Foreskin melanocyte (primary cell): ENCODE measurements at places on chromosomes 1 and 21.
A peak's percentile ranks its signal among the peaks of the same experiment; 100 is the strongest.

DNA sequence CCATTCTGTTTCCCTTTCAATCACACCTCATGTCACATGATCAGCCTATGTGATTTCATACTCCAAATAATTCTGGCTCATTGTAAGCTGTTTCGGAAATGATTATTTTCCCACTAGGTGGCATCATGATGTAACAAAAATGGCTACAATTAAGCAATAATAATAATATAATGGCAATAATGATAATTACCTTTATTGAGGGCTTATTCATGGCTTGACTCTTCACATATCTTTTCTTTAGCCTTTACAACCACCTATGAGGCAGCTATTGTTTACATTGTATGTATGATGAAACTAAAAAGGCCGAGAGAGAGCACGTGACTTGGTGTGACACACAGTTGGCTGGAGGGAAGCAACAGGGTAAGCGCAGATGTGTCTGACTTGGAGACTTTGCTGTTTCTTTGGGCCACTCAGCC, 12.5 kb upstream of the KPRP start:
- DNase-seq, result no peak

DNA sequence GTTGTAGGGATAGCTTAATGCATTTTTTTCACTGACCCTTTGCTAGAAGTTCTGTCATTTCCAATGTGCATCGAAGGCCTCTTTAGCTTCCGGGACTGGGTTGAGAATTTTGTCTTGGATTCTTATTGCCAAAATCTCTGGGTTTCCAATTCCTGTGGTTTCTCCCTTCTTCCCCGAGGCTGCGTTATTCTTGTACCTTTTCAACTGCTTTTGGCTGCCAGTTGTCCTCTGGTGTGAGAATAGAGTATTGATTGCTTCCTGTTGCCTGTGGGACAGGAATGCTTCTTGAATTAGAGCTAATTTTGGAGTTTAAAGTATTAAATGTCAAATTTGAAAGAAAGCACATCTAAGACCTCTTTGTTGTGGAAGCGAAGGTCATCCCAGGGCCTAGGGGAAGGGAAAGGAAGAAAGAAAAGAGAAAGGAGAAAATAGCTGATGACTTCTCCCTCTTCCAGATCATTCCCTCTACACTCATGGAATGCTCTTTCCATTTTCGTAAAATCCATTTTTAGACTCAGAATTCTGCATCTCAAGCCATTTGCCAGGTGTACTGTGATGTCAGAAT, 21.1 kb downstream of the HUNK start:
- peak; percentile 82 for DNase-seq

GRCh38 chr1:41581216-41582003, 96.9 kb upstream of the EDN2 start:
- no peak for DNase-seq

GRCh38 chr1:89743788-89744187, 77.0 kb upstream of the LRRC8D start:
- DNase-seq, result no peak

GRCh38 chr1:150484431-150484830, 2.8 kb upstream of the TARS2 start:
- no peak for DNase-seq

GRCh38 chr1:165851034-165851658, 23.7 kb downstream of the UCK2 start:
- peak; percentile 56 for DNase-seq

GRCh38 chr1:19398309-19398760, 86.2 kb downstream of the SLC66A1 start:
- no peak for DNase-seq

DNA sequence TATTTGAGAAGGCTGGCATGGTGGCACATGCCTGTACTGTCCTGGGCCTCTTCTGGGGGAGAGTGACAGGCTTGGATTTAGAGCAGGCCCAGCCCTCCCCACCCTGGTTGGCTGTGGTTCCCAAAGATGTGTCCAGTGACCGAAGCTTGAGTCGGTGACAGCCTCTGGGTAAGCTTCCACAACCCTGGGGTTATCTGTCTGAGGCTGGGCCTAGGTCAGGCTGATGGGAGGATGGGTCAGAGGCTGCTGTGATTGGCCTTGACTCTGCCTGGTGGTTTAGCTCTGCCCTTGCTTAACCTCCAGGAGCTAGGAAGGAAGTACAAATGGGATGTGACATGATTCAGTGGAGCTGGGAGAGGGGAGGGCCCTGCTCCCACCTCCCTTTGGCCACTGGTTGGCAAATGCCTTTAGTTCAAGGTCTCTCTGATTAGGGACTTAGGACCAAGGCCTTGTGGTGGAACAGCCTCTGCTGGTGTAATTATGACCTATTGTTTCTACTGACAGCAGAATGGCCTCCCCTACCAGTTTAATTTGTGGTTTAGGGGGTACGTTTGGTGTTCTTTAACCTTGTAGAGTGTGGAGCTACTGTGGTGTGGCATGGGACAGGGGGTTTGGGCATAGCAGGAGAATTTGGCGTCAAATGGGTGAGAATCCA, 16.6 kb downstream of the NUDC start:
- no peak for DNase-seq

DNA sequence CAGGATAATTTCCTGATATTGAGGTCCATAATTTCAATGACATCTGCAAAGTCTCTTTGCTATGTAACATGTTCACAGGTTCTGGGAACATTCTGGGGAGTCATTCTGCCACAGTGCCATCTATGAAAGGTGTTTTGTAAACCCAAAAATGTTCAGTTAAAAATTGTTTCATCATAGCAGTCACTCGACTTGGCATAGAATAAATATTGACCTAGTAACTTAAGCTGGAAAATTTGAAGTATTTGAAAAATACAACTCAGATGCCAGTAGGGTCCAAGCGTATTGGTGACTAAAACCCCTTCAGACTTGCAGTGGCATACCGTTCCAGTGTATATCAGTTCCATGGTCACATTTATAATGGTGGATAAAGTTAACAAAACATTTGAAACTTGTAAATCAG, 6.8 kb downstream of the DESI2 start:
- DNase-seq, result no peak

DNA sequence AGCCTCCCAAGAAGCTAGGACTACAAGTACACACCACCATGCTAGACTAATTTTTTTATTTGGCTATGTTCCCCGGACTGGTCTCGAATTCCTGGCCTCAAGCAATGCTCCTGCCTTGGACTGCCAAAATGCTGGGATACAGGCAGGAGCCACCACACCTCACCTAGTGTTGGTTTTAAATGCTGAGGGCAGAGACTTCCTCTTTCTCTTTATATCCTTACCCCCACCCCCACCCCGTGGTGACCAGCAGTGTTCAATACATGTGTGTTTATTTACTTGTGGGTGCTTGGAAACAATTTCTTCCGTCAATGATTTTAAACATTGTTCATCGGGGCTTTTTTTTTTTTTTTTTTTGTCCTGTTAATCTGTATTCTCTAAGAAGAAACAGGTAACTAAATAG, 158.9 kb downstream of the ZBTB18 start:
- DNase-seq, result no peak

- peak; percentile 10 for DNase-seq
Observed at GRCh38 chr1:195664628-195665027, 943.6 kb downstream of the KCNT2 start.

GRCh38 chr1:93443454-93443853, 4.5 kb upstream of the FNBP1L start:
- DNase-seq, result no peak

DNA sequence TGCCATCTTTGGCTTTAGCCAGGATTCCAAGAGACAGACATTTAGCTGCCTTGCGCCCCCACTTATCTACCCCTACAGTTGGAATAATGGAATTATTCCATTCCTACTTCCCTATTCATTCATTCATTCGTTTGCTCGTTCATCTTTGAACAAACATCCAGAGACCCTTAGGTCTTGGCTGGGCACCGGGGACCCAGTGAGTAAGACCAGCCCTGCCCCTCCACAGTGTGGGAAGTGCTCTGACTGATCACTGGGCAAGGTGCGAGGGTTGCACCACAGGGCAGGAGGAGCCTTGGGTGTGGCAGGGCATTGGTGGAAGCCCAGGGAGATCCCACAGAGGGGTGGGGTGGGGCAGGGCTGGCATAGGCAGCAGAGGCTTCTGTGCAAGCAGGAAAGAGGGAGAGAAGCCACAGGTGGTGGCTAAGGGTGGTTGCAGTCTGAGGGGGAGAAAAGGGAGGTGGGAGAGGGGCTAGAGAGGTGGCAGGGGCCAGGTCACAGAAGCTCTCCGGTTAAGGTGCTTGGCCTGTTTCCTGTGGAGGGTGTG, 35.0 kb upstream of the TMEM61 start:
- DNase-seq, result no peak

DNA sequence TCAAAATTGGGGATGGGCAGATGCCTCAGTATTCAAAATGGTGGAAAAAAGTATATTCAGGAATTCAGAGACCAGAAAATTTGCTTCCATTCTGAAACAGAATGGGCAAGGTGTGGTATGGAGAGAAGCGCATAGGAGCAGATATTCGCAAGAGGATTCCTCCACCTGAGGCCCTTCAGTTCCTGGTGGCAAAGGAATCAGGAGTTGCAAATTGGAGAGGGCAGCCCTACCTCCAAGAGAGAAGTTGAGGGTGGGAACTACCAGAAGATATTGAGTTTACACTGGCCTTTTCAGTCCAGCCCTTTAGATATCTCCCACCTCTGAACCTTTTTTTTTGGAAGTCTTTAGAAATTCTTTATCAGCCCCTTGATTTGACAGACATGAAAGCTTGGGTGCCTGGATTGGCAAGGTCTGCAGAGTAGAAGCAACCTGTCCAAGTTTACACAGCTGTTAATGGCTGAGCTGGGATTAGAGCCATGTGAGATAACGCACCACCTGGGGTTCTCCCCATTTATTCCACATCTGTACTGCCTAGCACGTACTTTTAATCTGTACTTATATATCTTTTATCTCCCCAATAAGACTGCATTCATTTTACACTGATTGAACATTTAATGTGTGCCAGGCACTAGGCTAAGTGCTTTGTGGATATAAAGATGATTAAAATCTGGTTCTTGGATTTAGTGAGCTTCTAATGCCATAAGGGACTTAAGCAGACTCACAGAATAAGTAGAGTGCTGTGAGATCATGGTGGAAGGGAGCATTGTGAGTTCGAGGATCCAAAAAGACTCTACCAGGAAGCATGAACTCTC, 99.5 kb downstream of the NGF start:
- no peak for DNase-seq

GRCh38 chr1:10932088-10932487, 80.4 kb upstream of the TARDBP start:
- no peak for DNase-seq

GRCh38 chr1:168104535-168104934, 32.2 kb downstream of the GPR161 start:
- no peak for DNase-seq

DNA sequence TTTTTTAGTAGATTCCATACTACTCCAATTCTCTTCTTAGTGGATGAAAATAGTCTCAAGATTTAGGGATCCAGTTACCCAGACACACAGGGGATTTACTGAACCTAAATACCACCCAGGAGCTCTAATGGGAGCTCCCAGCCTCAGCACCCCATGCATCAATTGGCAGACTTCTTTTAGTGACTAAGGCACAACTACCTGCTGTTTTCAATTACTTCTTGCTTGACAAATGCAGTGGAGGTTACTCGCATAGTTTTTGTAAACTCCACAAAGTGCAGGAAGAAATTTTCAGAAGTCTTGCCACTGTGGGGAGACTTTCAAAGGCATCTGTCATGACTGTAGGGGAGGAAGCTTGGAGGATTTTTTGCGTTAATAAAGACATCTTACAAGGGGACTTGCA, 35.5 kb upstream of the MAP10 start:
- DNase-seq, result no peak

DNA sequence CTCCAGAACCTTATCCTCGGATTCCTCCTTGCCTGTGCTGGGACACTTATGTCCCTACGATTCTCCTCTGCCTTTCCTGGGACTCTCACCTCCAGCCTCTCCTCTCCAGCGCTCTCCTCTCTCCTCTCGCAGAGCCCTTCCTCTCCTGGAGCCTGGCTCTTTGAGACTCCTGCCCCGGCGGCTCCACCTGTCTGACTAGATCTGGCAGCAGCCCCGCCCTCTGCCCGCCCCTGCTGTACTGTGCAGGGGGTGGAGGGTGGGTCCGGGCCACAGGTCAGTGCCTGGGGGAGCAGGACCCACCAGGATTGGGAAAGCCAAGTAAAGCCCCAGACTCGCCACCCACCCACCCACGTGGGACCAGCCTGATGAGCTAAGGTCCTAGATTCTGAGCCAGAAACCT, 1.6 kb downstream of the ELOVL1 start:
- DNase-seq, result no peak

- DNase-seq, result no peak
Observed at GRCh38 chr1:58813801-58814200, 30.0 kb upstream of the JUN start.

- no peak for DNase-seq
Observed at GRCh38 chr1:153929981-153930948, 7.5 kb upstream of the GATAD2B start.

DNA sequence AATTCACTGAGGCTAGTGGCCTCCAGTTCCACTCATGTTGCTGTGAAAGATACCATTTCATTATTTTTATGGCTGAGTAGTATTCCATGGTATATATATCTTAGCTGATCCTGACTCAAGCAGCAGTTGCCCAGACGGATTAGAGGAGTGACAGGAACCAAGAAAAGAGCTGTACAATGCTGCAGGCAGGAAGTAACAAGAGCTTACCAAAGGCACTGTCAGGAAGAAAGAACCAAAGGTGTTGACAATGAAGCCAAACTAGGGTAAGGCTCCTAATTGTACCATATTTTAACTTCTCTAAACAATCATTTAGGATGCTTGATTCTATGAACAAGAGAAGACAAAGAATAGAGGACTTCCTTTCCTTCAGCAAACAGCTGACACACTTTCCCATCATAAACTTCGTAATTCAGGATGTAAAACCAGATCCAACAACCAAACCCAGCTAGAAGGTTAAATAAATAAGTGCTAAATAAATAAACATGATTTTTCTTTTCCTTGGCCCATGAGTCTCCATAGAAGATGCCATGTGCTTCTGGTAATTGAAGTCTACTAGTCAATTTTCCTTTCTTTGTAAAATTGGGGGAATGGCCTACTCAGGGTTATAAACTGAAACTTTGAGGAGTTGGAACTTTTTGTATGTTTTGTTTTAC, 248.2 kb upstream of the SGIP1 start:
- no peak for DNase-seq

DNA sequence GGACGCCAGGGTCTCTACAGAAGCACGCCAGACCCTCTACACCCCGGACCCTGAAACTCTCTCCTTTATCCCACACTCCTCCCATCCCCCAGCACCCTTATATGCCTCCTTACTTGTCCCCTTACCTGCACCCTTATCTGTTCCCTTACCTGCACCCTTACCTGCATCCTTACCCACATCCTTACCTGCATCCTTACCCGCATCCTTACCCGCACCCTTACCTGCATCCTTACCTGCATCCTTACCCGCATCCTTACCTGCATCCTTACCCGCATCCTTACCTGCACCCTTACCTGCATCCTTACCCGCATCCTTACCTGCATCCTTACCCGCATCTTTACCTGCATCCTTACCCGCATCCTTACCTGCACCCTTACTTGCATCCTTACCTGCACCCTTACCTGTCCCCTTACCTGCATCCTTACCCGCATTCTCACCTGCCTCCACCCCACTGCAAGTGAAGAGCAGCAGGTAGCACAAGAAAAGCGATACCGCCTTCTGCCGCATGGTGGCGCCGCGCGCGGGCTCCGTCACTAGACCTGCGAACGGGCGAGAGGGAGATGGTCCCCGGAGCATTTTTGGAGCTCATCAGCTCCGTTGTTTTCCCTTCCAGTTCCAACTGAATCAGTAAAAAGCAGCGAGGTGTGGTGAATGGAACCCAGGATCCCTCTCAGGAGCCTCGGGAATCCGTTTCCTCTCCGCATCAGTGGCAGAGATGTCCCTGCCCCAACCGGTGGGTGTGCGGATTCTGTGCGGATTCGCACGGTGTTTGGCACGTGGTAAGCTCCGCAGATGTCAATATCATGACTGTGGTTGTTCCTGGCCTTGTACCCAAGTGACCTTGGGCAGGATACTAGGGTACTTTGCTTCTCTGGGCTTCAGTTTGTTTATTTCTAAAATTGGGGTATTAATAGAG, 2.9 kb downstream of the IFI6 start:
- peak; percentile 48 for DNase-seq
